NCI-H226 (cell line): ENCODE measurements at places on chromosomes 11 and 22.

GRCh38 chr11:128898580-128899344 lies 7.6 kb downstream of the KCNJ5 start:
- peak; percentile 68 for DNase-seq

- DNase-seq: no peak
Measured at GRCh38 chr11:14350716-14351238, 8.2 kb downstream of the RRAS2 start.

- DNase-seq: no peak
Measured at GRCh38 chr11:35334385-35335090, 84.8 kb downstream of the SLC1A2 start.

DNA sequence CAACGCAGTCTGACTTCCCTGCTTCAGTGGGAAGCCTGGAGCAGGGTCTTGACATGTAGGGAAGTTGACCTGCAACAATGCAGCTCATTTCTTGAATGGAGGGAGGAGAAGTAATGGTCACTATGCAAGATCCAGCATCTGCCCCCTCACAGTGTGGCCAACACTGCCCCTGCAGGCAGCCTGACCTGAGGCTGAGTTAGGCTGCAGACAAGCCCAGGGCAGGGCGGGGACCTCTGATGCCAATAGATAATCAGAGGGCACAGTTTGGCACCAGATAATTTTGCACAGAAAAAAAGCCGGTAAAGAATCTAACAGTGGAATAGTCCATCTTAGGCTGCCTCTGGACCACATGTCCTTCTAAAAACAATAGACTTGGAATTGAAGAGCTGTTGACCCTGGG lies 182.3 kb downstream of the DSCAML1 start:
- DNase-seq: no peak

- DNase-seq: peak; percentile 62
Measured at GRCh38 chr11:99419991-99420390, 399.2 kb downstream of the CNTN5 start.

GRCh38 chr11:12090061-12090591 lies 20.3 kb upstream of the MICAL2 start:
- peak; percentile 86 for DNase-seq

- DNase-seq: no peak
Measured at GRCh38 chr11:116721988-116722387, 50.8 kb downstream of the BUD13 start.

GRCh38 chr11:110026858-110027626 lies 66.2 kb upstream of the ZC3H12C start:
- DNase-seq: no peak

- no peak for DNase-seq
Measured at GRCh38 chr11:78920329-78920728, 345.7 kb upstream of the NARS2 start.

GRCh38 chr22:30978304-30978962 lies 9.4 kb downstream of the TUG1 start:
- DNase-seq: no peak

- no peak for DNase-seq
Measured at GRCh38 chr11:92332986-92333385, 108.4 kb downstream of the FAT3 start.

GRCh38 chr22:33570110-33570509 lies 350.2 kb downstream of the LARGE1 start:
- DNase-seq: no peak

- no peak for DNase-seq
Measured at GRCh38 chr11:47765086-47765485, 2.1 kb downstream of the FNBP4 start.

GRCh38 chr22:29710193-29710592 lies 9.6 kb upstream of the CABP7 start:
- DNase-seq: no peak

DNA sequence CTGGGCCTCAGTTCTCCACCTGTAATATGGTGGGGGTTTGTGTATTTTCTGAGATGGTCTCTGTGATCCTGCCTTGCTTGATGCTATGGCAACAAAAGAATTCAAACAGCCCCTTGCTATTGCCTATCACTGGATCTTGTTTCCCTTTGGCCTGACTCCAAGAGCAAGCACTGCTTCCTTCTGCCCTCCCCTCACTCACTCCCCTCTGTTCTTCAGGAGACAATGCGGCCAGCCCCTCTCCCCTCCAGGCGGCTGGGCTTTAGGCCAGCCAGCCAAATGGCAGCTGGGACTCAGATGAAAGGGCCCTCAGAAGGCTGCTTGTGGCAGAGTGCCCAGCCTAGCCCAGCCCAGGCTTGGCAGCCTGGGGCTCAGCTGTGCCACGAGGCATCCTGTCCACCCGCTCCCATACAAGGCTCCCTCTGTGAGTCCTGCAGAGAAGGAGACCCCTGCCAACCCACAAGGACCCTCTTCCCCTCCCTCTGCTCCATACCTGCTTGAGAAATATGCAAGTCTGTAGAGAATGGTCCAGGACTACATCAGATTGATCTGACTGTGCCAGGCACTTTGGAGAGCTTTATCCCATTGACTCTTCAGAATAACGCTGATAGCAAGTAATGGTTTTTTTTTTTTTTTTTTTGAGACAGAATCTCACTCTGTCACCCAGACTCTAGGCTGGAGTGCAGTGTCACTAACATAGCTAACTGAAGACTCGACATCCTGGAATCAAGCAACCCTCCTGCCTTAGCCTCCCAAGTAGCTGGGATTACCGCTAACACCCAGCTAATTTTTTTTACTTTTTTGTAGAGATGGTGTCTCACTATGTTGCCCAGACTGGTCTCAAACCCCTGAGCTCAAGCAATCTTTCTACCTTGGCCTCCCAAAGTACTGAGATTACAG lies 7.6 kb upstream of the KCTD14 start:
- peak; percentile 28 for DNase-seq

DNA sequence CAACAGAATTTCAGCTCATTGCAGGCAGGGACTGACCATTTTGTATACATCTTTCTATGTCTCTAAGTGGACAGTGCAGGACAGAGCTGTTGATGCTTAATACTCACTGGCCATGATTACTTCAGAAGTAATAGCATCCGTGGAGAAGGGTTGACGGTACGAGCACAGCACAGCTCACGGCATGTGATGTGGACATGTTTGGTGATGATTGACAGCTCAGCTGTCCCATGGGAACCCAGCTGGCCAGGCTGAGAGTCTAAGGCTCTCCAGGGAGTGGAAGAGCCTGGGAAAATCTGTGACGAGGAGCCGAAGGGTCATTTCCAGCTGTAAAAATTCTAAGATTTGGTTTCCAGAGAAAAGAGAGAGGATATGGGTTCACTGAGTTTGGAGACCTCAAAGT lies 198.2 kb downstream of the SNX19 start:
- no peak for DNase-seq

GRCh38 chr11:1298695-1299492 lies 10.5 kb downstream of the TOLLIP start:
- DNase-seq: peak; percentile 78

- peak; percentile 26 for DNase-seq
Measured at GRCh38 chr11:11843211-11843621, 1.4 kb downstream of the USP47 start.

- no peak for DNase-seq
Measured at GRCh38 chr11:65596520-65596919, 920 bp upstream of the KCNK7 start.

DNA sequence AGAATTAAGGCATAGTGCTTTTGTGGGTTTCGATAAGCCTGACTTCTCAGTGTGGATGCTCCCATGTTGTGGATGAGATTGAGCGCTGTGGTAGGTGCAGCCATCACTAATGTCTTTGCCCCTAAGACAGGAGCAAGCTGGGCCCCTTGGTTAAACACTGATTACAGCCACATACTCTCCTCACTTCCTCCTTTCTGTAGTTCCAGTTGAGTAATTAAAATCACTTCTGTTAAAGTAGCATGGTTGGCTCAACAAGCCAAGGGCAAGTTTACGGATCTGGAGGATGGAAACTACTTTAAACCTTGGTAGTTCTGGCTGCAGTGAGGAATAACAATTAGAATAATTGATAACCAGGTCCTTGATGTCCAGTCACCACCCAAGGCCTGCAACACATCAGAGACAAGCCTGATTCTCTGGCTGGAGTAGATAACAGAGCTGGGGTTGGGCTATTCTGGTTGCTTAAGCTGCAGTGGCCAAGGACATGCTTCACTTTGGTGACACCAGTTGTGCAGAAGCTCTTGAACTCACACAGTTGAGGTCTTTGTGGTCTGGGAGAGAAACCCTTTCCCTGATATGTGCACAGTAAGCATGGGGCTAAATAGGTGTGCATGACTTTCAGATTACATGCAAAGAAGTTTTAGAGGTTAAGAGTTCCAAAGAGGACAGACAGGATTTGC lies 81.3 kb downstream of the KIRREL3 start:
- no peak for DNase-seq

GRCh38 chr11:131300439-131300717 lies 70.0 kb upstream of the NTM start:
- DNase-seq: no peak

GRCh38 chr11:113992459-113993110 lies 17.7 kb downstream of the HTR3A start:
- no peak for DNase-seq

DNA sequence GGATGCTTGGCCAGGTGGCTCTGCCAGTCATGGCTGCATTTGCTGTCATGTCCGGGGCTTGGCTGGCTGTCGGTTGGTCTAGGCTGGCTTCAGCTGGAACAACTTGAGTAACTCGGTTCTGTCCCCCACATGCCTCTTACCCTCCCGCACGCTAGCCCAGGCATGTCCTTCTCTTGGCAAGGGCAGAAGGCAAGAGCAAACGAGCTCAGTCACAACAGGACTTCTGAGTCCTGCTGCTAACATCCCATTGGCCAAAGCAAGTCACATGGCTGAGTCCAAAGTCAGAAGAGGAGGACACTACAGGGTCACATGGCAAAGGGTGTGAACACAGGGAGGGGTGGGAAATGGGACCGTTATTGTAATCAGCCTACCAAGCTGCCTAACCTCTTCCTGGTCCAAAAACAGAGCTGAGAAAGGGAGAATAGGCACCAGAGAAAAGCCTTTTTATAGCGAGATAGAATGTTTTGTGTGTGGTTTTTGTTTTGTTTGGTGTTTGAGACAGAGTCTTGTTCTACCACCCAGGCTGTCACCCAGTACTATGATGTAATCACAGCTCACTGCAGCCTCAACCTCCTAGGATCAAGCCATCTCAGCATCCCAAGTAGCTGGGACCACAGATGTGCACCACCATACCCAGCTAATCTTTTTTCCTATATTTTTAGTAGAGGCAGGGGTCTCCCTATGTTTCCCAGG lies 81.9 kb downstream of the MN1 start:
- no peak for DNase-seq

- DNase-seq: no peak
Measured at GRCh38 chr11:10886652-10887250, 28.9 kb upstream of the ZBED5 start.

- no peak for DNase-seq
Measured at GRCh38 chr11:121225382-121225781, 67.2 kb upstream of the SC5D start.

DNA sequence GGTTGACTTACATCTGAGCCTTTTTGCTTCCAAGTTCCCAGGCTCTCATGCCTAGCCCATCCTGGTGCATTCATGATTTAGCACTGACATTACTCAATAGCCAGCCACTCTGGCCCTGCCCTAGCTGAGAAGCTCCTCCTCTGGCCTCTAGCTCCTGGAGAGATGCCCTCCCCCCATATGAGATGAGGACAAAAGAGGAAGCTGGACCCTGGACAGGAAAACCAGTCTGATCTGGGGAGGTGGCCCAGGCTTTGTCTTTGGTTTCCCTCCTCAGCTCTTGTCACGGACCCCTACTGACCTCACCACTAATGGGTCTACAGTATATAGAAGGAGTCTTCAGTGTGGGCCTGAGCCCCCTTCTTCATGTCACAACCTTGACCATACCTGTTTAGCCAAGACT lies 3.0 kb downstream of the RHOG start:
- peak; percentile 47 for DNase-seq

GRCh38 chr22:44108806-44109385 lies 71.8 kb upstream of the PARVG start:
- DNase-seq: no peak

DNA sequence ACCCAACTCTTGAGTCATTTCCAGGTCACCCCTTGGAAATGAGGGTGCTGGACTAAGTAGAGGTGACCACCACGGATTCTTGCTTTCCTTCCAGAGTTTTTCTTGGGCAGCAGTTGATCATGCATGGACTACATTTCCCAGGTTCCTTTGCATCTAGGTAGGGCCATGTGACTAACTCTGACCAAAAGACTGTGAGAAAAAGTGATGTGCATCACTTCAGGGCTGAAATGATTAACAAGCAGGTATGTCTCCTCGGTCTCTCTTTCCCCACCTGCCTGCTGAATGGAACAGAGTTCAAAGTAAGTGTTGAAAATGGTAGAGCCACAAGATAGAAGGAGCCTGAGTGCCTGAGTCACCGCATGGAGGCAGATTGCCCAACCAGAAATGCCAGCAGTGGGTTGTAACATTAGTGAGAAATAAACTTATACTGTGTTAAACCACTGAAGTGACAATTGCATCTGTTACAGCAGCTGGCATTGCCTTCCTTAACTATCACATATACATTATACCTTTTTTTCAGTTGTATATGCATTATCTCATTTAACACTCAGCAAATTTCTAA lies 113.5 kb downstream of the MN1 start:
- DNase-seq: no peak

GRCh38 chr22:50445071-50445879 lies 29.6 kb downstream of the SBF1 start:
- no peak for DNase-seq

- DNase-seq: no peak
Measured at GRCh38 chr11:44936951-44937543, 13.6 kb downstream of the TP53I11 start.

GRCh38 chr11:9660886-9661285 lies 3.0 kb upstream of the SWAP70 start:
- no peak for DNase-seq

DNA sequence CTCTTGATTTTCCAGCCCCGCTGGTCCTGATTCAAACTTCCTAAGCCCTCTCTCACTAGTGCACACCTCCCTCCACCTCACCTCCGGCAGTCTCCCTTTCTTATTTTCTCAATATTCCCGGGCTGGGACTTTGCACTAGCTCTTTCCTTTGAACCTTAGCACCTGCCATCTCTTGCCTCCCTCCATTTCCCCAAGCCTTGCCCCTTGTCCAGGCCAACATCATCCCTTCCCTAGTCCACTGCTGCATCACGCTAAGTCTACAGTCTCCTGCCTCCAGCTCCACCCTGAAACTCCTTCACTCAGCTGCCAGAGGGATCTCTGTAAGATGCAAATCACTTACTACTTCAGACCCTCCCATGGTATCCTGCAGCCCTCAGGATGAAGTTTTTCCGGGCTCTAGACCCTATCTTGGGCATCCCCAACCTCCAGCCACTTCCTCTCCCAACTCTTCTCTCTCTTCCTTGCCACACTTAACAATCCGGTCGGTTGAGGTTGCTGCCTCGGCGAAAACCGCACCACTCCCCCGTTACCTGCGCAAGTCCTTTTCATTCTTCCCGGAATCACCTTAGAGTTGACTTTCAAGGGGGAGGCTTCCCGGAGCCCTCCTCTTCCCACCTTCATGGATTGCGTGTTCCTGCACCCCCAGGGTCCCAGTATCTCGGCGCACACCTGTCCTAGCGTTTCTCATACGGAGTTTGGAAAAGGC lies 42.7 kb downstream of the NECTIN1 start:
- no peak for DNase-seq

- DNase-seq: no peak
Measured at GRCh38 chr11:35606206-35606605, 12.1 kb upstream of the FJX1 start.

GRCh38 chr11:36564376-36565030 lies 3.3 kb upstream of the RAG1 start:
- DNase-seq: no peak

GRCh38 chr11:64364911-64365310 lies 5.9 kb downstream of the RPS6KA4 start:
- no peak for DNase-seq

- no peak for DNase-seq
Measured at GRCh38 chr11:86596861-86597586, 75.4 kb downstream of the ME3 start.

GRCh38 chr11:119403021-119403420 lies 20.0 kb downstream of the THY1 start:
- no peak for DNase-seq
